Fibroblast of villous mesenchyme (primary cell): ENCODE measurements at places on chromosomes 2 and 18.

GRCh38 chr2:201579536-201579935 lies 63.8 kb downstream of the TMEM237 start:
- peak; percentile 29 for DNase-seq

DNA sequence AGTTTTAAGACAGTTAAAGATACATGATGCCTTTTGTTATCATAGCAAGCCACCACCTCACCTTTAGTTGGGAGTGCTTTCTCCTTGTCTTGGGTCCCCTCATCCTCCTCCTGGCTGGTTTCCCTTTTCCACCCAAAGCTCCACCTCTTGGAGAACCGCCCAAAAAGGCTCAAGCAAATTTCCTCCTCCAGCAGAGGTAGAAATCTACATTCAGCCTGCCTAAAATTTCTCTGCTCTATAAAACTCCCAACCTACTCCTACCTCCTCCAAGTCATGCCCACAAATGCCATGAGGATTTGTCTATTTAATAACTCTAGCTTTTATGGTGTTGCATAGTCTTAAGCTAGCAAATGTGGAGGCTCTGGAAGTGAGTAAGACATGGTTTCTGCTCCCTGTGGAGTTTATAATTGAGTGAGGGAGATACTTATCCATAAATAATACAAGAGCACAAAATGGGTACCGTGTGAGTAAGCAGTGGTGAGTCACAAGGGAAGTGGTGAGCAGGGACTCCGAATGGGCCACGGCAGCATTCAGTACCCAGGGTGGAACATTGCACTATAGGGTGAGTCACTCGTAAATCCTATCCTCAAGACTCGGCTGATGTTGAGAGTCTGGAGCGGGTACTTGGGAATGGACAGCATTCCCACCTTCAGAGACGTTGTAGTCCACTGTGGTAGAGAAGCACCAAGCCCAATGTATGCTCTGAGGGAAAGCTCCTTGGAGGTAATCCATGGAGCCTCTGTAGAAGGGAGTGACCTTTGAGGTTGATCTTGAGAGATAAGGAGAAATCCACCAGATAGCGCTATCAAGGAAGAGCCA lies 146.3 kb downstream of the RTN4 start:
- peak; percentile 95 for DNase-seq

DNA sequence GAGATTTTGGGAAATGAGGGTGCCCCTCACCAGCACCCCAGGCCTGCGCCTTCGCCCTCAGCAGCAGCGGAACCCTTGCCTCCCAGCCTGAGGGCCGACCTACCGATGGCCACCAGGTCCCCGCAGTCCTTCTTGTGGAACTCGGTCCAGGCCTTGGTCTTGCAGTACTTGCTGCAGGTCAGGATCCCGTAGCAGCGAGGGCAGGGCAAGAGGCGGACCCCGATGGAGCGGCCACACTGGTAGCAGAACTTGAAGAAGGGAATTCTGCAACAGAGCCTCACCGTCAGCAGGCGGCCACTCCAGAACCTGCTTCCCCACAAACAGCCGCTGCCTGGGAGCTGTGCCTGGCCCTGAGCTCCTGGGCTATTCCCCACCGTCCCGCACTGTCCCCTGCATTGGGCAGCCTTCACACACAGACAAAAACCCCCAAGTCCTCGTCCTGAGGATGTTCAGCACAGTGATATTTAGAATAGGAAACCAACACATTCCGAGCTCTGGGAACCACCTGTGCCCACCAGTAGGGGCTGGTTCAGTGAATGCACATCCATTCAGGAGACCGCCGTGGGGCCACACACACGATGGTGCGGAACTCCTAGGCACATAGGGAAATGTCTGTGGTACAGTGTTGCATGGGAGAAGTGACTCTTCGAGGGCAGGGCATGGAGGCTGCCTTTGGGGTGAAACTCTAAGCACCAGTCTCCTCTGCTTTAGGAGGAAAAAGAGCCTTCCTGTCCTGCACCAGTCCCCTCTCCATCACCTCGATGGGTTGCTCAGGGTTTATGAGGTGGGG lies 45.6 kb downstream of the GPC1 start:
- DNase-seq, result no peak

GRCh38 chr2:85134255-85134895 lies 1.2 kb downstream of the TCF7L1 start:
- DNase-seq, result peak; percentile 50
